ENCODE measurements at places on chromosomes 2 and 18.

GRCh38 chr2:181294979-181295378, 162.2 kb upstream of the ITGA4 start:
- no peak for DNase-seq

DNA sequence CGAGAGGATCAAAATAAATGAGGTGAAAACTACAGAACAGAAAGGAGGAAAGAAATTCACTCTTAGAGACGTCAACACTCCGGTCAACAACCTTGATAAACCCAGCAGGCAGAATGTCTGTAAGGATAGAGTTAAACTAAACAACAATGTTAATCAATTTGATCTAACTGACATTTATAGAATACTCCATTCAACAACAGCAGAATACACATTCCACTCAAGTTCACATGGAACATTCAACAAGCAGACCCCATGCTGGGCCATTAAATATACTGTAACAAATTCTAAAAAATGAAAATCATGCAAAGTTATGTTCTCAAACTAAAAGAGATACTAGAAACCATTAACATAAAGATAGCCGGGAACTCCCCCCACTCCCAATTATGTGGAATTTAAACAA, 41.8 kb downstream of the FAM210A start:
- DNase-seq = no peak

DNA sequence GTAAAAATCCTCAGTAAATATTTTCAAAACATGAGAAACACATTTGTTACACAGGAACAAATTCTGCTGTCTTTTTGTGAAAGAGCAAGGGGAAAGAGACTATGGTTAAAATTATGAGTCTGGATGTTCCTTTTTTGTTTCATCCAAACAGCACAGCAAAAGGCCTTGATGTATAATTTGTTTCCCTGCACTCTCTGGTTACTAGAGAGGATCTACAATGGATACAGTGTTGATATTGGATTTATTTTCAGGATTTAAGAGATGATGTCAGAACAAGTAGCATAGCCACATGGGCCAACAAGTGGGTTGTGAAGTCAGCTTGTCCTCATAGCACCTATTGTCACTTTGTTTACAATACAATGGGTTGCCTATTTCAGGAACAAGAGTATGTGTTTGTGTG, 11.3 kb upstream of the ERBB4 start:
- no peak for DNase-seq

GRCh38 chr2:46376586-46376985, 79.4 kb downstream of the EPAS1 start:
- DNase-seq = no peak

GRCh38 chr18:34909637-34910364, 131.4 kb upstream of the MAPRE2 start:
- DNase-seq = no peak

DNA sequence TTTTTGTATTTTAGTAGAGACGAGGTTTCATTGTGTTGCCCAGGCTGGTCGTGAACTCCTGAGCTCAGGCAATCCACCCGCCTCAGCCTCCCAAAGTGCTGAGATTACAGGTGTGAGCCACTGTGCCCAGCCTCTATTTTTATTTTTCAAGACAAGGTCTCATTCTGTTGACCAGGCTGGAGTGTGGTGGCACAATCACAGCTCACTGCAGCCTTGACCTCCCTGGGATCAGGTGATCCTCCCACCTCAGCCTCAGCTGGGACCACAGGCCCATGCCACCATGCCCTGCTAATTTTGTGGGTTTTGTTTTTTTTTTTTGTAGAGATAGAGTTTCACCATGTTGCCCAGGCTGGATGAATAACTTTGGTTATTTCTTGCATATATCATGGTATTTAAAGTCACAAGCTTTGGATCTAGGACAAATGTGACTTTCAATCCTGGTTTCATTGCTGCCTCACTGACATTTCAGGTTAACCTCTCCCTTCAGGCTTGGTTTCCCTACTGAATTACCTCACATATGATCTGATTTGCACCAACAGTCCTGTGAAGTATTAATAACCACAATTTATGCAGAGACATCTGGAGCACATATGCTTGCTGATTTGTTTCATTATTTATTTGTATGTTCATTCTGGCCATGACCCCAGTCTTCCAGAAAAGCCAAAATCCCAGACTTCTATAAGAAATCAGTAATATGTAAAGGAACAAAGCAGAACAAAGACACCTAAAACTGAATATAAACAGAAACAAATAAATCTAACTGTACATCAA, 17.5 kb upstream of the RAB31 start:
- peak; percentile 39 for DNase-seq
